H4 (cell line): ENCODE measurements at places on chromosomes 6 and 20. TPM values are rescaled to one million over a fixed set of nuclear protein-coding genes. Genes with fewer than 3 reads are reported as not detected.

- no peak for DNase-seq
Observed at GRCh38 chr20:19232997-19233794, 20.8 kb downstream of the SLC24A3 start.

DNA sequence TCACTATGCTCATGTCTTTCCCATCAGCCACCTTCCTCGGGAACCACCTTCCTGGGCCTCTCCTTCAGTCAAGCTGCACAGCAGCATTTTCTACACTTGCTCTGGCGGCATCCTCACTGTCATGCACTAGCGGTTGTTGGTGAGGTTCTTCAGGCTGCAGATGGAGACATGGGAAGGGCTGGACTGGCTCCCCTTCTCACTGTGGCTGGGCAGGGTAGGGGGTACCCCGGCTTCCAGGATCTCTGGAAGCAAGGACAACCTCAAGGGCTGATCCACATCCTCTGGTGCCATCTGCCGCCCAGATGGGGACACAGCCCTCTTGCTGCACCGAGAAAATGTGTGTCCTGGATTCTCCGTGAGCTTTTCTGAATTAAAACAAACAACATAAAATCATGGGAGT is 180.1 kb upstream of the RNF24 start:
- no peak for DNase-seq

- DNase-seq = no peak
Observed at GRCh38 chr6:8087870-8088754, 14.2 kb downstream of the EEF1E1 start.

GRCh38 chr6:69933239-69933638 is 66.9 kb downstream of the COL19A1 start:
- DNase-seq = peak; percentile 52

DNA sequence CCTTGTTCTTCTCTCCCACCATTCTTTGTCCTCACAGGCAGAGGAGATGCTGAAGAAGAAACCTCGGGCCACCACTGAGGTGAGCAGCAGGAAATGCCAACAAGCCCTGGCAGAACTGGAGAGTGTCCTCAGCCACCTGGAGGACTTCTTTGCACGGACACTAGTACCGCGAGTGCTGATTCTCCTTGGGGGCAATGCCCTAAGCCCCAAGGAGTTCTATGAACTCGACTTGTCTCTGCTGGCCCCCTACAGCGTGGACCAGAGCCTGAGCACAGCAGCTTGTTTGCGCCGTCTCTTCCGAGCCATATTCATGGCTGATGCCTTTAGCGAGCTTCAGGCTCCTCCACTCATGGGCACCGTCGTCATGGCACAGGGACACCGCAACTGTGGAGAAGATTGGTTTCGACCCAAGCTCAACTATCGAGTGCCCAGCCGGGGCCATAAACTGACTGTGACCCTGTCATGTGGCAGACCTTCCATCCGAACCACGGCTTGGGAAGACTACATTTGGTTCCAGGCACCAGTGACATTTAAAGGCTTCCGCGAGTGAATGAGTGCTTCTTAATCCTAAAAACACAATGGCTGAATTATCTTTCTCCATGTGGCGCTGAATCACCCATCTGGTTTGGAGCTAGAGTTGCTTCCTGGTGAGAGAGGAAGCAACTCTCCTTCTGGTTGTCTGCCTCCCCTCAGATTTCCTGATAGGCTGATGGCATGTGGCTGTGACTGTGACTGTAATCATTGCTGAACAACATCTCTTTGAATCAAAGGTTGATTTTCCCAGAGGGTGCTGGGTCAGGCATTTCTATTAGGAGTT is 4.6 kb downstream of the MAD2L1BP start:
- no peak for DNase-seq

DNA sequence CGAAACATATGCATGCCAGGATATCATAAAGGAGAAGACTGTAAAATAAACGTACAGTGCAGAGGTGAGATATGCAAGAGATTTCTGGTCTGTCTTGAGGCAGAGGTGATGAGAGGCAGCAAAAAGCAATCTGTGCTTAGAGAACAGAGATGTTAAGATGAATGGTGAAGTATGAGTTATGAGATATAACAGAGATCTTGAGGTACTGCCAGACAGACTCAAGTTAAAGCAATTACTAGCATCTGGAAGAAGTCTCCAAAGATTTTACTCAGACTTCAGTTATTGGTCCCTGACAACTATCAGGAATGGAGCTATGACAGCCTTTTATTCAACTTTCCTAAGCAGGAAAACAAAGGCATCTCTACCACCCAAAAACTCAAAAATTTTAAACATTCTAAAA is 122.8 kb upstream of the DST start:
- no peak for DNase-seq

- DNase-seq = no peak
Observed at GRCh38 chr6:97282238-97282725, 734 bp downstream of the MMS22L start.

PTGIS gene
- total RNA-seq = not detected in 2 replicates

ECT2L gene
- not detected in 2 replicates for total RNA-seq

RNF182 gene
- 3.5 and 7.2 TPM in 2 replicates for total RNA-seq

BPI gene
- 0.10 TPM in 1 of 2 replicates, not detected in the other for total RNA-seq

ETV7 gene
- 0.99 and 1.2 TPM in 2 replicates for total RNA-seq

PRSS16 gene
- total RNA-seq = 3.4 and 5.2 TPM in 2 replicates

TAAR1 gene
- not detected in 2 replicates for total RNA-seq
